ENCODE measurements at places on chromosomes 4 and X.
A peak's percentile ranks its signal among the peaks of the same experiment; 100 is the strongest.

GRCh38 chr4:185143601-185143969 lies 519 bp downstream of the SLC25A4 start:
- DNase-seq = peak; percentile 25

DNA sequence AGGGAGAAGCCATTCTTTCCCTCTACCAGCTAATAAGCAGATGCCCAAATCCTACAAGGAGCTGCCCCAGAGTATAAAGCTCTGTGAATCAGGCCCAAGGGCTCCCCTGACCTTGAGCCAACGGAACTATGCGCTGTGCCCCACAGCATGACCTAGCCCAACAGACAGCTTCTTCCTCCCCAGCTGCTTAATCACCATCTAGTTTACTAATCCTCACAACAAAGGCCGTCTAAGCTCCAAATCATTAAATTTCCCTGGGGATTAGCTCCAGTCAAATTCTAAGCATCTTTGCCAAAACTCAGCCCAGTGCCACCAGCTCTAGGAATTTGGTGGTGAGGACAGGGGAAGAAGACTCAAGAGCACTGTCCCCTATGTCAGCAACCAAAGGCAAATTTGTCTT lies 113.1 kb downstream of the SHROOM4 start:
- DNase-seq = no peak

- no peak for DNase-seq
Measured at GRCh38 chr4:151798678-151799416, 38.0 kb upstream of the GATB start.

GRCh38 chrX:47530049-47530448 lies 31.0 kb upstream of the ARAF start:
- DNase-seq = no peak

DNA sequence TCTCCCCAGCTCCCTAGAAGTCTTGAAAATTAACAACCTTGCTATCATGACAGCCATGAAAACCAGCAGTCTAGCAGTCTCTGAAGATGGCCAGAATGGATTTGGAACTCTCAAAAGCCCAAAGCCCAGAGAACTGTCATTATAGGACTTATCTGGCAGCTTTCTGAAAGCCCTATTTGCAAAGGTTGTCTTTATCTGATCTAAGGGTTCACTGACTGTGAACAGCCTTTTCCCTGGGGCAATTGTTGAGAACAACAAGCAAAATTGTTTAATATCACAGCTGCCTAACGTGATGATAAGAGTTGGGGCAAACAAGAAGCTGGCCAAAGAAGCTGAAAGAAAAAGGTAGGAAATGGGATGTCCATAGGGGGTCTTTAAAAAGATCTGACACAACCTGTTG lies 20.9 kb upstream of the KLHL8 start:
- DNase-seq = no peak

- no peak for DNase-seq
Measured at GRCh38 chr4:1244978-1245471, 3.9 kb downstream of the CTBP1 start.

DNA sequence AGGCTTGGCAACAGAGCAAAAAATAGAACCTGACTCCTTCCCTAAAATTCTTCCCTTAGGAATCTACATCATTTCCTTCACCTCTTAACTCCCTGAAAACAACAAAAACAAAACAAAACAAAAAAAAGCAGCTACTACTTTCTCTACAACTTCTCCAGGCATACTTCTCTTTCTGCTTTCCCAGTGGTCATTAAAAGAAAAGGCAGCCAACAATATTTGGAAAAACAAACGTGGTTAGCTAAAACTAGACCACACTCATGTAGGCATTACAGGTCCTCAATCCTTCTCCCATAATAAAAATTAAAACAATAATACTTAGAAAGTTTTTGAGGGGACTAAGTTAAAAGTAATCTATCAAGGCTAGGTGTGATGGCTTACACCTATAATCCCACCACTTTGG lies 29.0 kb upstream of the SMIM14 start:
- DNase-seq = no peak

DNA sequence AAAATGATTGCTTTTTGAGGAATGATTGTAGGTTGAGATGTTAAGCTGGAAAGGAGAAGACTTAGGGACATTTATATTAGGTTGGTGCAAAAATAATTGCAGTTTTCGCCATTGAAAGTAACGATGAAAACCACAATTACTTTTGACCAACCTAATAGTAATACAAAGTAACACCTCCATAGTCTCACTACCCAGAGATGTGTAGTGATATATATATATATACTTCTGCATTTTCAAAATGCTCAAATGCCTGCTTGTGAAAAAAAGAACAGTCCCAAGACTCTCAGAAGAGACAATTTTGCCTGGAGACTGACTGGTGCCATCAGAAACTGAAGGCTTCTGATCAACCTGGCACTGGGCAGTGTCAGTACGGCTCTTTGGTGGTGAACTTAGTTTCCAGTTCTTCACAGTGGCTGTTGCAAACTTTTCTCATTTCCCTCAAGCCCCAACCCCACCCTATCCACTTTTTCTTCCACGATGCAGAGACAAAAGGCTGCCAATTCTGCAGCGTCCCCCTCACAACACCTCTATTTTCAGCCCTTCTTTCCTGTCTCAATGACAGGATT lies 35.1 kb upstream of the TAPT1 start:
- DNase-seq = no peak

DNA sequence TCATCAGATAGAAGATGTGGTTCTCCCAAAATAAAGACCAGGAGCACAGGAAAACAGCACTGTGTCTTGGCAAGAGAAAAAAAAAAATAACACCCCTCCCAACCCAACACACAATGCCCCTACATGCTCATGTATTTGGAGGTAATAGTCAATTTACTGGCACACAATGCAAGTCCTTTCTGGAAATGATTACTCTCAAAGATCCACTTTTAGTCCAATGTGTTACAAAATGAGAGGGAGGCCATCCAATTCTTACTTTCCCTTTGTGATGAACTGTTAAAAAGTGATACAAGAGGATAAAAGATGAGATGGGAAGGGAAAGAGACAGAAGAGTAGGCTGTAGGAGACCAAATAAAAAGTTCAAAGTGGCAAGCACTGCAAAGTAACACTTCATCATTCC lies 180.3 kb upstream of the DKK2 start:
- DNase-seq = no peak

GRCh38 chr4:74327762-74328161 lies 19.5 kb downstream of the EPGN start:
- no peak for DNase-seq

DNA sequence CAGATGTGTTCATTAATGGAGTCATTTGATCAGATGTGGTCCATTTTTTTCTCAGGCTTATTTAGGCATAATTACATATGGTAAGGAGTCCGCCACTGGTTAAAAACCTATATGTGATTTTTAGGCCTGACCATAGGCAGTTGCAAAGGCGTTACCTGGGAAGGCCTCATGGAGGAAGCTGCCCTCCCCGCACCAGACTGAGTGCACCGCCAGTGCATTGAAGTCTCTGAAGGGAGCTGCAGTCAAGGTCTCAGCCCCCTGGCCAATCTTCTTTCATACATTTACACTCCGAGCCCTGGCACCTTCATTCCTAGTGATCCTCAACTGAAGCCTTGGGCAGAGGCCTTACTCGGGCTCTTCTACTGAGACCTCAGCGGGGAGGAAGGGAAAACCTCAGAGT lies 898.2 kb upstream of the AGA start:
- no peak for DNase-seq

Data from NCI-H1694 treated with DMSO at 0.1 percent for 48 hours (cell line).